ENCODE measurements at places on chromosomes 4 and X.

DNA sequence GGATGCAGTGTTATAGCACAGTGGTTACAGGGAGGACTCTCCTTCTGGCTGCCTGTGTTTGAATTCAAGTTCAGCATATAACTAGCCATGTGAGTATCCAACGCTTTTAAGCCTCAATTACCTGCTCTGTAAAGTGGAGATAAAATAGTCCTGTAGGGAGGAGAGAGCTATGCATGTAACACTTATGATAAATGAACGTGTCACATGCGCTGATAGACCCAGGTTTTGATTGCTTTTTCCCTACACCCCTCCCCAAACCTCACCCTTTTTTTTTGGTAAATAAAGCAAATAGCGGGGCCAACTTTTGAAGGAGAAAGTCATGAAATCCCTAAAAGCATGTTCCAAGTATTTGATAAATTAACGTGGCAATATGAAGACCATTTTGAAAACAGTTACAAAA lies 20.4 kb upstream of the AMELX start:
- DNase-seq, result no peak

GRCh38 chr4:153518637-153519389 lies 52.7 kb downstream of the TMEM131L start:
- no peak for DNase-seq

GRCh38 chr4:163279713-163280112 lies 52.7 kb downstream of the NPY1R start:
- no peak for DNase-seq

DNA sequence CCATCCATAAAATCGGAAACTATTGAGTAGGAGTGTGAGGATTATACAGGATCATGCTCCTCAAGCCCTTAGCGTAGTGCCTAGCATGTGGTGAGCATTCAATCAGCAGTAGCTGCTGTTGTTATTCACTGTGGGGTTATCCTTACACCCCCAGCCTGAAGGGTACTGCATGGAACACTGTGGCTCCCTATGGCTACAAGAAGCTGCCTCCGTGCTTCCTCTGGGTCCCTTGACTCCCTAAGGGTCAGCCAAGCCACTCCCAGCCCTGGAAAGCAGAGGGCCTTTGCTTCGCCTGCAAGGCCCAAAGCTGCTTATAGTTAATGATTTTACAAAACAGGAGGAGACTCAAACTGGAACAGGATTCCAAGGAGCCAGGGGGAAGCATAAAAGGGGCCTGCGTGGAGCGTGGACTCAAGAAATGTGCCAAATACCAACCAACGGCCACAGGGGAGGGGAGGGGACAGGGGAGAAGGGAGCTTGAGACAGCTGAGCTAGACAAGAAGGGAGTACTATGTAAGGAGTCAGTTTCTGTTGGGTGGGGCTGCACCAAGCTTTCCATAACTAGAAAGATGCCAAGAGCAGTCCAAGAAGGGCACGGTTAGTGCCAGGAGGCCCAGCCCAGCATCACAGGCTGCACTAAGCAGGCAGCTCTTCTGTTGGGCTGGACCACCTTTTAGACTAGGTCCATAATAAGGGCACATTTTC lies 15.9 kb downstream of the SEPTIN6 start:
- no peak for DNase-seq

- DNase-seq, result no peak
Observed at GRCh38 chr4:18419780-18420179, 398.2 kb upstream of the LCORL start.

DNA sequence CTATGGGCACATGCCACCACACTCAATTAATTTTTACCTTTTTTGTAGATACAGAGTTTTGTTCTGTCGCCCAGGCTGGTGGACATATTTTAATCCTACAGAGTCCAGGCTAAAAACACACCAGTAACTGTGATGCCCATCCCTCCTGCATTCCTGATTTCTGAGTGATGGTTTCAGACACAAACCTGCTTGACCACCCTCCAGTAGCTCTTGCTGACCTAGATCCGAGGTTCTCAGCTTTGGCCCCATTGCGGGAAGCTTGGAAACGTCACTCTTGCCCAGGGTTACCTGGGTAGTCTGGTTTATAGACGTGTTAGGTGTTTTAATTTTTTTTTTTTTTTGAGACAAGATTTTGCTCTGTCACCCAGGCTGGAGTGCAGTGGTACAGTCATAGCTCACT lies 7.5 kb downstream of the CD99 start:
- no peak for DNase-seq

DNA sequence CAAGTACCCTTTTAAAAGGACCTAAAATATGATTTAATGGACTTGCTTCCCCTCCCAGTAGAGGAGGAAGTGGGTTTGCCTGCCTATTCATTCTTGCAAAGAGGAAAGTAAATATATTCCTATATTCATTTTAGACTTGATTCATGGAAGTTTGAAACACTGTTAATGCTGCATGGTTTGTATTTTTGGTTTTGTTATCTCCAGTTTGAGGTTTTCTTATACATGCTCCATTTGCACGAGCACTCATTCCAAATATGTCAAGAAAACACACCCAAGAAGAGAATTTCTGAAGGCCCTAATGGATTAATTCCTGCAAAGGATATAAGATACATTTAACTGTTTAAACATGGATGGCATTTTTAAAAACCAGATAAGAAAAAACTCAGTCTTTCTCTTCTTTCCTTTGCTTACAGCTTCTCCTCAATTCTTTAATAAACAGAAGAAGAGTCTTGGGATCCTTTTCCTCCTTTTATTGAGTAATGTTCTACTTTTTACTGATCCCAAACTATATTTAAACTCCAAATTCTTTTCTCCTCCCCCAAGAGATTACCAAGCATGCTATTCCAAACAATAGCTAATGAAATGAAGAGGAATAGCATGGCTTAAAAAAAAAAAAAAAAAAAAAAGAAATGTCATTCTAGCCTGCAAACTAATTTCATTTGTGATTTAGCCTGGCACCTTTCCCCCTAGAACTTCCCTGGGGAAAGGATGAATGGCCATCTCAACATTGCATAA lies 54.6 kb upstream of the LDB2 start:
- peak; percentile 51 for DNase-seq
